Glutamatergic neuron (in vitro differentiated cells): ENCODE measurements at places on chromosomes 6 and 20. TPM values are rescaled to one million over a fixed set of nuclear protein-coding genes. Genes with fewer than 3 reads are reported as not detected.

- H3K4me1 ChIP-seq = peaks cover 57% of the 10 kb centered on the region
- H3K36me3 ChIP-seq = no peaks in the 10 kb centered on the region
Measured at GRCh38 chr20:37989601-37990295, 43.5 kb downstream of the TTI1 start.

DNA sequence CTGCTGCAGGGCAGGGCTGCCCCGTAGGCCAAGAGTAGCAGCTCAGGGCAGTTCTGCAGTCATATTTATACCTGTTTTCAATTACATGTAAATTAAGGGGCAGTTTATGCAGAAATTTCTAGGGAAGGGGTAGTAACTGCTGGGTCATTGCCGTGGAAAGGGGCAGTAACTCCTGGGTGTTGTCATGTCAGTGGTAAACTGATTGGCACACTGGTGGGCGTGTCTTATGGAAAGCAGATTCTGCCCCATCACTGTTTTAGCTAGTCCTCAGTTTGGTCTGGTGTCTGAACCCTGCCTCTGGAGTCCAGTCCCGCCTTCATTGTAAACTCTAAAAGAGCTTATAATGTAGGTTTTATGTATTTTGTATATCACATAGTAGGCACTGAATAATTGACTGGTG, 22.1 kb downstream of the MAP3K4 start:
- no peak overlapping the region for H3K27ac ChIP-seq
- H3K4me1 ChIP-seq = peaks cover 22% of the 10 kb centered on the region
- no peaks in the 10 kb centered on the region for H3K27me3 ChIP-seq

GRCh38 chr6:149854532-149854931, 9.6 kb downstream of the LRP11 start:
- DNase-seq = no peak
- H3K4me3 ChIP-seq = no peak overlapping the region
- no peak overlapping the region for H3K27ac ChIP-seq
- peaks cover 13% of the 10 kb centered on the region for H3K36me3 ChIP-seq

- no peak overlapping the region for H3K4me3 ChIP-seq
- H3K27me3 ChIP-seq = peaks cover 16% of the 10 kb centered on the region
- H3K36me3 ChIP-seq = no peaks in the 10 kb centered on the region
- DNase-seq = no peak
- H3K4me1 ChIP-seq = peaks cover 26% of the 10 kb centered on the region
Measured at GRCh38 chr20:46304852-46305251, 3.4 kb downstream of the CDH22 start.

GRCh38 chr6:132495604-132496079, 17.3 kb downstream of the STX7 start:
- no peaks in the 10 kb centered on the region for H3K27me3 ChIP-seq
- DNase-seq = no peak
- no peak overlapping the region for H3K4me3 ChIP-seq

DNA sequence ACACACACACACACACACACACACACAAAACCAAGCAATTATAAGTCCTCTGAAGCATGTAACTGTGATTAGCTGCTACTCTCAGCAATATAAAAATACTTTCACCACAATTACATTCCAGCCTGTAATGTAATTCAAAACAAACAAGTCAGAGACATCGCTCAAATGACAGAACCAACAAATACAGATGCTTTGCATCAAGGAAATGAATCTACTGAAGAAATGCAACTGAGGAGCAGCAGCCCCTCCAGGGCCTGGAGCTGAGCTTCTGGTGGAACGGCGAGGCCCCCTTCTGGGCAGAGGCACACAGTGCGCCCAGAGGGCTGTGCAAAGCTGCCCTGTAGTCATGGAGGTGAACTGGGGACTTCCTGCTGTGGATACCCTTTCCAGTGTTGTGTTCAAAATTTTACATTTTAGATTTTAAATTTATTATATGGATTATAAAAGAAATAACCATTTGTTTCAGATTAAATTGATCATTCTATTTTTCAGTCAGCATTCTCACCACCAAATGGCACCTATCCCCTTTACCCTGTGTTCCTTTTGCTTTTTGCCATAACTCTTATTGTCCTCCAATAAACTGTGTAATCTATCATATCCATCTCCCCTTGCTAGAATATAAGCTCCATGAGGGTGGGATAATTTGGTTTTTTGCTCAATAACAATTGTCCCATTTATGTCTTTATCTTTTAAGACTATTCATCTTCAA, 23.2 kb downstream of the ADAT2 start:
- peak; percentile 88 for DNase-seq
- no peak overlapping the region for H3K4me3 ChIP-seq
- no peaks in the 10 kb centered on the region for H3K36me3 ChIP-seq
- H3K4me1 ChIP-seq = no peaks in the 10 kb centered on the region
- no peak overlapping the region for H3K27ac ChIP-seq
- no peaks in the 10 kb centered on the region for H3K27me3 ChIP-seq

DNA sequence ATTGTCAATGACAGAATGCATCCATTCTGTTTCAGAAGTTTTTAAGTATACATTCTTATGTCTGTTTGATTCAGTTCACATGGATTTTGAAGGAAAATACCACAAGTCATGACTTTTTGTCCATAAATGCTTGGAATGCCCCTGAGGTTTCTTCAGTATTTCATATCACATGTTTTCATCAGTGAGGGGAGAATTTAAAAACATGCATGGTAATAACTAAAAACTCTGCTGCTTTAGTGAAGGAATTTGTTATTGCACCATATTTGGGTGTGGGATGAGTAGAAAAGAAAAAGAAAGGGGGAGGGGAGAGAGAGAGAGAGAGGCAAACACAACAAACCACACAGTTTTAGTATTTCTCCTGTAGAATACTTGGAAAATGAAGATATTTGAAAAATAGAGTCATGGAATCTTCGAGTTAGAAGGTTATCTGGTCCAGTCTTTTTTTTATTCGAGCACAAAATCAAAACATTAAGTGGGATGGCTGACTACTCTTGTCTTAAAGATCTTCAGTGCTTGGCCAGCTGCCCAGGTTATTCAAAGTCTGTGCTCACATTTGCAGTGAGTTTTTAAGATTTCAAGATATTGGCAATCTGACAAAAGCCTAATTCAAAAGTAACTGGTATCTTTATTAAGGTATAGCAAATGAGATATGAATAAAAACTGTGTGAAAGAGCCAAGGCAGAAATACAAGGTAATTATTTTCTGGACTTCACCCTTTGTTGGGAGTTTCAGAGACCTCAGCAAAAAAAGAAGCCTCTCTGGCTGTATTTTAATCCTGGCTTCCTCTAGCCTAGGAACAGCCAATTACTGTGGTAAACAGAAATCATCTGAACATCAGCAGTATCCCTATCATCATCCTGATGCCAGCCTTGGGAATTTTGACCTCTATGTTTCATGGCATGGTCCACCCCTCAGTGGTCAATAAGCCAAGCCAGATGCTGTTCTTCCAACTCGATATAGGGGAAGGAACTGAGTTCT, 687.9 kb upstream of the CITED2 start:
- peaks cover 7% of the 10 kb centered on the region for H3K4me1 ChIP-seq
- no peak for DNase-seq
- H3K4me3 ChIP-seq = no peak overlapping the region

The LIN28B gene
- total RNA-seq = 105 TPM
